Muscle of arm (tissue), 14 donors: ENCODE measurements at places on chromosomes 11 and 22. TPM values are rescaled to one million over a fixed set of nuclear protein-coding genes. Genes with fewer than 3 reads are reported as not detected.

GRCh38 chr11:57764972-57765371, 3.4 kb downstream of the CTNND1 start:
- DNase-seq: no peak

The DCHS1 gene
- polyA plus RNA-seq: 48.1 TPM

DNA sequence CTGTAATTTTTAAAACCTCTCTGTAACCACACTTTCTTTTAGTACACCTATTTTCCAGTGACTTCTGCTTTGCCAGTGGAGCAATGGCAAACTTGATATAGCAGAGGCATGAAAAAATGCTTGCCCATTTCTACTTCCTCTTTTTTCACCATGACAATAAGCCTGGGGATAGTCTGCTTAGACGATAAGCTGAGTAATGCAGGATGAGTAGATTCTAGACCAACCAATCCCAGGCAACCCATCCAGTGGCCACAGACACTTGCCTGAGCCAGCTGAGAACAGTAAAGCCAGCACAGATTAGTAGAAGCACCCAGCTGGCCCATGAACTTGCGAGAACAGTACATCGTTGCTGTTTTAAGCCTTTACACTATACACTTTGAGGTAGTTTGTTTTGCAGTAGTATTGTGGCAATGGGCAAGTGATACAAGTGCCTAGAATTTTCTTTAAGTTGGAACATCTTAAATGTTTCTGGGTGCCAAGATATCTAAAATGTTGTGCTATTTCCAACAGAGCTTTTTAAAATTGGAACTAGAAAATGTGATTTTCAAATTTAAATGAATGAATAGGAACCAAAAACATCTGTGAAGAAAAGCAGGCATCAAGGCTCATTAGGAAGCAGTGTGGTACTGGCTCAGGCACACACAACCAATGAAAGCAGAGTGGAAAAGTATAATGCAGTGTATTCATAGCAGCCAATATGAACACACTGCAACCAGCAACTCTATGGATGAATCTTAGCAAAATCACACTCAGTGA, 37.7 kb downstream of the DDI1 start:
- DNase-seq: no peak

DNA sequence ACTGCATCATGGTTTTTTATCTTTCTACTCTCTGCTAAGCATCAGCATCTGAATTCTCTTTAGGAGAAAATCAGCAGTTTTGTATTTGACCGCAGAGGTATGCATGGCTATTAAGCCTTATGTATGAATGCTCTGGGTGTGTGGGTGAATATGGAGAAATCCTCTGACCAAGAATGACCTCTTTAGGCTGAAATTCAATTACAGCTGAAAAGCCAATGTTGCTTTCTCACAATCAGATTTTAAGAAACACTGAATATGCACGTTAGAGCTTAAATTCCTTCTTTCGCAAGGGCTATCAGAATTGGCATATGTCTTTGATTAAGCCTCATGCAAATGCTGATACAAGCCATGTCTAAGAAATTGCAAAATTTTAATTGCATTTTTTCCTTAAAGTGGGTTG, 43.2 kb downstream of the ARHGAP42 start:
- no peak for DNase-seq

The MMP12 gene
- not detected for polyA plus RNA-seq

DNA sequence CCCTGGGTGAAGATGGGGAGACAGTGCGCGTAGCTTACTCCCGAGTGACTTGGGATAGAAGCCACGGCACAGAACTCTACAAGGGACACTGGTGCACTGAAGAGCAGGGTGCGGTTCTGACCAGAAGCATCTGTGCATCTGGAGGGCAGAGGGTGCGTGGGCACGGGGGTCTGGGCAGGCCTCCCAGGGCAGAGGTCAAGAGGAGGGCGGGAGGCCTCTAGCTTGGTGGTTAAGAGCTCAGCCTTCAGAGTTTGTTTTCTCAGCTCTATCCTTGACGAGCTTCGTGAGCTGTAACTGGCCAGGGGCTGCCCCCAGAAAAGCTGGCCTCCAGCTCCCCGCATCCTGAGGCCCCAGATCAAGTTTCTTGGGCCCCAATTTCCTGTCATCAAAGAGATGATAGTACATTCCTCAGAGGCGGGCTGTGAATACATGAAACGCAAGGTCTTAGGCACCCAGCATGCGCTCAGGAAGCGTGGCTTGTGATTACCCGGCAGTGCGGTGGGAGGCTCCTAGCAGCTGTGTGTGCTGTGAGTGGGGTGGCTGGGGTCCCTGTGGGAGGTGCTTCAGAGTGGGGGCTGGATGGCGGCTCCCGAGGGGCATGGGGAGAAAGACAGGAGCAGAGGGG, 6.0 kb upstream of the BID start:
- no peak for DNase-seq

The MLC1 gene
- not detected for polyA plus RNA-seq

- no peak for DNase-seq
Observed at GRCh38 chr22:19115628-19116027, 6.6 kb downstream of the DGCR2 start.

The GCAT gene
- polyA plus RNA-seq: 4.6 TPM
